ENCODE measurements at places on chromosomes 6 and 20.

DNA sequence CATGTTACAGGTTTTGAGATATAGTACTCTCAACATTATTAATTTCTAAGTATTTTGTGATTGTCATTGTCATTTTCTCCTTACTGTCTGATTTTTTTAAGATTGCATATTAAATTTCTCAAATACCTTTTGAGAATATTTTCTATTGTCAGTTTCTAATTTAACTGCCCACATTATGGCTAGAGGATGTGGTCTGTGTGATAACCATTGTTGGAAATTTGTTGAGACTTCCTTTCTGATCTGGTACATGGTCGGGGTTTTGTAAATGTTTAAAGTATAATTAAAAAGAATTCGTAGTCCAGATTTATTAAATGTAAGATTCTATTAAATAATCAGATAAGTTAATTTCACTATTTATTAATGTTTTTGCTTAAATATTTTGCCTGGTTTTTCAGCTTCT, 60.1 kb downstream of the SLX4IP start:
- no peak overlapping the region for H3K27ac ChIP-seq
- no peaks in the 10 kb centered on the region for H3K27me3 ChIP-seq
- H3K36me3 ChIP-seq, result no peaks in the 10 kb centered on the region
- DNase-seq, result no peak

GRCh38 chr6:112054555-112055190, 769 bp downstream of the CCN6 start:
- no peak overlapping the region for H3K27ac ChIP-seq
- H3K36me3 ChIP-seq, result no peaks in the 10 kb centered on the region
- no peaks in the 10 kb centered on the region for H3K27me3 ChIP-seq
- no peaks in the 10 kb centered on the region for H3K4me1 ChIP-seq
- DNase-seq, result no peak

DNA sequence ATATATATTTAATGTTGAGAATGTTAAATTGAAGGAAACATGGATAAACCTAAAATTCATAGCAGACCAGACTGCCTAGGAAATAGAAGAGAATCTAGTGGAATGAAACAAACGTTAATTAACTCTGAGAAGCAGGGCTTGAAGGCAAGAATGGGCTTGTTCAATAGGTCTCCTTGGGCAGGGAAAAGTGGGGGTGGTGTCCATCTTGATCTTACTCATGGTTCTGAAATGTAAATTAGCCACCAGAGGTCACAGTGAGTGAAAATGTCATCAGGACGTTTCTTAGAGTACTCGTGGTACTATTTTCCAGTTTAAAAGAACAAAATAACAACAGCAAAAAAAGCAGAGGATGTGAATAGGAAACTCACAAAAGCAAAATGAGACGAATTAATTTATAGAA, 66.8 kb upstream of the BTBD3 start:
- H3K4me1 ChIP-seq, result no peaks in the 10 kb centered on the region

GRCh38 chr6:29834564-29835436, 7.2 kb downstream of the HLA-G start:
- H3K36me3 ChIP-seq, result no peaks in the 10 kb centered on the region

- H3K36me3 ChIP-seq, result no peaks in the 10 kb centered on the region
- peaks cover 55% of the 10 kb centered on the region for H3K27me3 ChIP-seq
- DNase-seq, result no peak
- H3K4me1 ChIP-seq, result peaks cover 14% of the 10 kb centered on the region
These were observed 9.5 kb upstream of the NR2E1 start for GRCh38 chr6:108156180-108156937.

DNA sequence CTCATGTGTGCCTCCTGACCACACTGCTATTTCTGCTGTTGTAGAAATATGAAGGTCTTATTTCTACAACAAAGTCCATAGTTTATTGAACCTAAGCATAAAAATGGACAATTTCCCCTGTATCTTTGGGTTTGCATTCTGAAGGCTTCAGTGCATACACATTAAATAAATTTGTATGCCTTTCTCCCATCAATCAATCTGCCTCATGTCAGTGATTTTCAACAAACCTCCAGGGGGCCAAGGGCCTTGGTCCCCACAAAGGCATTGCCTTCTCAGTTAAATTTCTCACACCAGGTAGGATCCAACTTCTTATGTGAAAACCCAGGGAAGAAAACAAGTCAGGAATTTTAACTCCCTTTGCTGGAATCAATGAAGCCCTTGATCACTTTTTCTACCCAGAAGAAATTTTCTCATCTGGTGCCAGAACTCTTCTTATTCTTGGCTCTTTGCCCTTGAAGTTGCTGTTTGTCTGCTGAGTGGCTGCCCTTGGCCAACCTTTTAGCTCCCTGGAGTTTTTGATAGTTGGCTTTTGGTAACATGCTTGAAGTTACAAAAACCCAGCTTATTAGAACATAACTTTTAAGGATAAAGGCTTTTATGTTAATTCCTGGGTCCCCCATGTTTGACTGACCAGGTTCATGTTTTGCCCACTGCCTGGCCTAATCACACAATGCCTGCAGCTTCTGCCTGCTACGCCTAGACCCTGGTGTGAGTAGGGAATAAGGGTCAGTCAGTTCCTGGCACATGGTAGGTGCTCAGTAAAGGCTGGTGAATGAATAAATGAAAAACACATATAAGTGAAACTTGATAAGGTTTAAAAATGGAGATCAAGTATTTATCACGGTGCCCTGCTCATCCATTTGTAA, 37.0 kb downstream of the SHLD1 start:
- peaks cover 12% of the 10 kb centered on the region for H3K36me3 ChIP-seq
- no peaks in the 10 kb centered on the region for H3K27me3 ChIP-seq
- DNase-seq, result peak; percentile 31

DNA sequence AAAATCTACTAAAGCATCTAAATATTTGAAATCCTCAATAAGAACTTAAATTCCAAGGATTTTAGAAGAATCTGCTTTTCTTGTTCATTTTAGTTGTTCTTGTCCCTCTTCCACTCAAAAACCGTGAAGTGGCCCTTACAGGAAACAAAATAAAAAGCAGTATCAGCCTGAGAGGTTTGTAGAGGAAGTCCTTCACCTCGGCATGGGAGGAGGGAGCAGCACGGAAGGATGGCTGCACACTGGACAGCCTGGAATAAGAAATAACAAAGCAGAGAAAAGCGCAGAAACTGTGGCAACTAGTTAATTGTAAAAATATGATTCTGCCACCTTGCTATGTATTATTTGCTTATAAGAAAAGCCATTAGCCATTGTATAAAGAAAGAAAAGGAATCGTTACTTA, 46.1 kb downstream of the RALGAPA2 start:
- H3K4me1 ChIP-seq, result peaks cover 6% of the 10 kb centered on the region
- H3K36me3 ChIP-seq, result no peaks in the 10 kb centered on the region
- DNase-seq, result no peak
- H3K27me3 ChIP-seq, result no peaks in the 10 kb centered on the region
- H3K4me3 ChIP-seq, result no peak overlapping the region
- no peak overlapping the region for H3K27ac ChIP-seq
